ENCODE measurements at places on chromosomes 3 and 15.

DNA sequence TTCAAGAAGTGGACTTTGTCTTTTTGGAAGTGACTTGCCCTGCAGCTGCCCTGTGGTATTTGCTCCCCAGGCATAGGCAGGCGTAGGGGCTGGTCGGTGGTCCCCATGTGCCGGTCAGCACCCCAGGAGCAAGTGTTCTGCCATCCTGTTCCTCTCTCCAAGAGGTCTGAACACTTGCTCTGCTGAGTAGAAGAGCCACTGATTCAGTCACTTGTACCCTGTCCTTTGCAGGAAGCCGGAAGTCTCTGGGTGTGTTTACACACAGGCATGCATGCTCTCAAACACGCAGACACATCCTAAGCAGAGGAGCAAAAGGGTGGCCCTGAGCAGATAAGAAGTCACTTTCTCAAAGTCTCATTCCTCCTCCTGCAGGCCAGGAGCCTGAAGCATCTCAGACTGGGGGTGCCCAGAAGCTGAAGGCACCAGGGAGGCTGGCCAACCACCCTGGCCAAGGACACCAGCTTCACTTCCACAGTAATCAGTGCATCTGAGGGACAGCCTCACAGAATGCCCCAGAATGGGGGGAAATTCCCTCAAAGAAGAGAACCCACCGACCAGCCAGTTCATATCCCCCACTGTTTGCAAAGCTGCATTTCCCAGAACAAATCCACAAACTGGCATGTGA lies 88.7 kb upstream of the POMGNT2 start:
- no peaks in the 10 kb centered on the region for H3K27me3 ChIP-seq
- no peak overlapping the region for H3K27ac ChIP-seq
- no peak overlapping the region for H3K4me3 ChIP-seq
- DNase-seq, result no peak
- no peaks in the 10 kb centered on the region for H3K36me3 ChIP-seq
- H3K4me1 ChIP-seq, result no peaks in the 10 kb centered on the region

GRCh38 chr3:150447631-150448465 lies 39.8 kb downstream of the TSC22D2 start:
- H3K4me1 ChIP-seq, result peaks cover 36% of the 10 kb centered on the region
- DNase-seq, result no peak
- H3K27ac ChIP-seq, result peak overlapping the region; percentile 90
- H3K36me3 ChIP-seq, result no peaks in the 10 kb centered on the region
- H3K27me3 ChIP-seq, result no peaks in the 10 kb centered on the region
- H3K4me3 ChIP-seq, result no peak overlapping the region

GRCh38 chr3:55484191-55484689 lies 2.9 kb downstream of the WNT5A start:
- peak; percentile 30 for DNase-seq
- peak overlapping the region; percentile 70 for H3K4me3 ChIP-seq
- H3K36me3 ChIP-seq, result peaks cover 4% of the 10 kb centered on the region

- DNase-seq, result no peak
- no peak overlapping the region for H3K27ac ChIP-seq
Observed at GRCh38 chr3:112116748-112117186, 16.3 kb downstream of the GCSAM start.

- H3K36me3 ChIP-seq, result no peaks in the 10 kb centered on the region
- no peak overlapping the region for H3K27ac ChIP-seq
- H3K27me3 ChIP-seq, result peaks cover 66% of the 10 kb centered on the region
- H3K4me3 ChIP-seq, result peak overlapping the region; percentile 23
Observed at GRCh38 chr3:99637368-99638111, 854 bp upstream of the COL8A1 start.

- H3K27ac ChIP-seq, result no peak overlapping the region
- H3K4me3 ChIP-seq, result no peak overlapping the region
- H3K27me3 ChIP-seq, result no peaks in the 10 kb centered on the region
- no peak for DNase-seq
- no peaks in the 10 kb centered on the region for H3K36me3 ChIP-seq
Observed at GRCh38 chr3:114687151-114687550, 393.3 kb downstream of the TIGIT start.

DNA sequence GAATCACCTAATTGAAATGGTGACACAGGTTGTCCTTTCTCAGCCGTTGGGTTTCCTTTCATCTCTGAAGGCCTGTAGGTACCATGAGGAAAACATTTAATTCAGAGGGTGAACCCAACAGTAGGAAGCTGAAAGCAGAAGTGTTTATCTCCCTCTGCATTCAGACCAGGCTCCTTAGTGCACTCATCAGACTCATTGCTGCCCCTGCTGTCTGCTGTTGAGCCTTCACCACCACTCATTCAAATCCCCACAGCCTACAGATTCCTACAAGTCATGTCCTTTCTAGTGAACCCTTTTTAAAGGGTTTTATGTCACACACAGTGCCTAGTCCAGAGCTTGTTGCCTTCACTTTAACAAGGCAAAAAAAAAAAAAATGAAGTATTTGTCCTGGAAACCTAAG lies 13.4 kb downstream of the WDR48 start:
- H3K4me3 ChIP-seq, result no peak overlapping the region
- H3K4me1 ChIP-seq, result no peaks in the 10 kb centered on the region
- no peaks in the 10 kb centered on the region for H3K27me3 ChIP-seq
- H3K27ac ChIP-seq, result no peak overlapping the region

- no peak overlapping the region for H3K4me3 ChIP-seq
- no peak for DNase-seq
- peaks cover 10% of the 10 kb centered on the region for H3K4me1 ChIP-seq
- no peaks in the 10 kb centered on the region for H3K36me3 ChIP-seq
- H3K27me3 ChIP-seq, result no peaks in the 10 kb centered on the region
Observed at GRCh38 chr3:136547293-136547692, 204.9 kb downstream of the STAG1 start.

- H3K36me3 ChIP-seq, result no peaks in the 10 kb centered on the region
- peaks cover 10% of the 10 kb centered on the region for H3K4me1 ChIP-seq
- no peak for DNase-seq
- H3K27ac ChIP-seq, result no peak overlapping the region
Observed at GRCh38 chr3:30612437-30613132, 6.2 kb downstream of the TGFBR2 start.

GRCh38 chr3:193938613-193939012 lies 197.3 kb upstream of the HES1 start:
- no peak overlapping the region for H3K4me3 ChIP-seq
- no peaks in the 10 kb centered on the region for H3K27me3 ChIP-seq
- H3K27ac ChIP-seq, result no peak overlapping the region

DNA sequence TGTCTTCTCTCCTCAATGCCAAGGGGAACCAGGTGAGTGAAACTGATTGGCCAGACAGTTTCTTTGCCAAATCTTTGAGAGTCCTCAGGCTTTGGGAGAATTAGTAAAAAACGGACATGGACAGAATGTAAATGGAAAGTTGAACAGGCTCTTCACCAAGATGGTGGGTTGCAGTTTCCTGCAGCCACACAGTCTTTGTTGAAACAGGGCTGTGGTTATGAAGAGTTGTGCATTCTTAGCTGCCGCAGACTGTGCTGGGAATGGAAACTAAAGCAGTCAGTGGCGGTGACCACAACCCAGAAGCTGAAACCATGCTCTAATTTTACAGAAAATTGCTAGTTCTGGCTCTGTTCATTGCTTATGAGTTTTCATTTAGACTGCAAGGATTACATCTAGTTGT lies 42.1 kb upstream of the TASOR start:
- no peaks in the 10 kb centered on the region for H3K36me3 ChIP-seq
- no peaks in the 10 kb centered on the region for H3K4me1 ChIP-seq
- H3K4me3 ChIP-seq, result no peak overlapping the region
- no peaks in the 10 kb centered on the region for H3K27me3 ChIP-seq
- no peak for DNase-seq

DNA sequence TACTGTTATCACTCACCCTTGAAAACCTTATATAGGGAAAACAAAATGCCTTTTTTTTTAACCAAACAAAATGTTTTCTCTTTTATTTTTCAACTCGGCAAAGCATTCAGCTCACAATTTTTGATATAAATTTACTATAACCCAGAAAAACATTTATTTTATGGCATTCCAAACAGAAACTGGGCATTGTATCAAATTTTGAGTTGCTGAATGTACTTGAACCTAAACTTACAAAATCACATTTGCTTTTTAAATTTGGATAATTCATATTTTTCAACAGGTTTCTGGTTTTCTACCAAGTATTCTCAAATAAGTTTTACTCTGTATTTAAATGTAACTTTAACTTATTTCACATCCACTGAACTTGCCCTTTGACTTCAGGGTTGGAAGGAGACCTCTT lies 405.6 kb downstream of the GRM7 start:
- no peak overlapping the region for H3K4me3 ChIP-seq
- no peak for DNase-seq
- H3K27me3 ChIP-seq, result peaks cover 3% of the 10 kb centered on the region
- no peaks in the 10 kb centered on the region for H3K36me3 ChIP-seq
- peaks cover 18% of the 10 kb centered on the region for H3K4me1 ChIP-seq

DNA sequence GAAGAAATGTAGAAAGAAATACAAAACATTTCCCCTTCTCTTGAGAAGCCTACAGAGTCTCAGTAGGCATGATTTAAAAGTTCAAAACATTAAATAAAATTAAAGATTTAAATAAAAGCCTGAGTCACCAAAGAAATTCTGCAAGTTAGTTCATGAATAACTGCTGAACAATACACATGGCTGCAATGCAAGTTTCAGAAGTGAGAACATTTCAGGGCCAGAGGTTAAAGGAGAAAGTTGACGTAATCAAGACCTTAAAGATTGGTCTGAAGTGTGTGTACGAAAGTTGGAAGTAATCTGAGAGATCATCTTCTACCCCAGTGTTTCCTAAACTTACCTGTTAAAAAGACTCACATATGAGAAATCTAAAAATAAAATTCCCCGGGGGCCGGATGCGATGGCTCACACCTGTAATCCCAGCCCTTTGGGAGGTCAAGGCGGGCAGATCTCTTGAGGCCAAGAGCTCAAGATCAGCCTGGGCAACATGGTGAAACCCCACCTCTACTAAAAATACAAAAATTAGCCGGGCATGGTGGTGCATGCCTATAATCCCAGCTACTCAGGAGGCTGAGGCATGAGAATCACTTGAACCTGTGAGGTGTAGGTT lies 108.7 kb upstream of the PHLDB2 start:
- DNase-seq, result no peak
- no peak overlapping the region for H3K27ac ChIP-seq
- no peak overlapping the region for H3K4me3 ChIP-seq
- H3K27me3 ChIP-seq, result no peaks in the 10 kb centered on the region
- no peaks in the 10 kb centered on the region for H3K4me1 ChIP-seq

DNA sequence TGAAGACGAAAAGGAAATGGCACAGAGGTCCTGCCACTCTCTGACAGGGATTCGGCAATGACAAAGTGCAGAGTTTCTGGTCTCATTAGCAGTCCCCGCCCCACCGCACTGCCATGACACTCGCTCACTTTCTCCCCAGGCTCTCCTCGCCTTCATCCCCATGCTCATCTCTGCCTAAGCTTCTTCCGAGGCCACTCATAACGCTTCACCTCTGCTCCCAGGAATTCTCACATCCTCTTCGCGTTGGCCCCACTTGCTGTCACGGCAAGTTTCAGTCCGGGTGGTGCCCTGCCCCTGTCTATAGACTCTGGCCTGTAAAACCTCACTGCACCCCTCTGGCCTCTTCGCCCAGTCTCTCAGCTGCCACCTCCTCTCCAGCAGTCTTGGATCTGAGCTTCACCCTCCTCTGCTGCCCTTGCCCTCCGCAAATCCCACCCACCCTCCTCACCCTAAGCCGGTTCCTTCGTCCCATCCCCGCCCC lies 654 bp downstream of the RUBCN start:
- H3K27ac ChIP-seq, result peak overlapping the region; percentile 68
- H3K4me1 ChIP-seq, result peaks cover 7% of the 10 kb centered on the region
- peak; percentile 33 for DNase-seq
- no peaks in the 10 kb centered on the region for H3K36me3 ChIP-seq
- peak overlapping the region; percentile 82 for H3K4me3 ChIP-seq
- H3K27me3 ChIP-seq, result no peaks in the 10 kb centered on the region

DNA sequence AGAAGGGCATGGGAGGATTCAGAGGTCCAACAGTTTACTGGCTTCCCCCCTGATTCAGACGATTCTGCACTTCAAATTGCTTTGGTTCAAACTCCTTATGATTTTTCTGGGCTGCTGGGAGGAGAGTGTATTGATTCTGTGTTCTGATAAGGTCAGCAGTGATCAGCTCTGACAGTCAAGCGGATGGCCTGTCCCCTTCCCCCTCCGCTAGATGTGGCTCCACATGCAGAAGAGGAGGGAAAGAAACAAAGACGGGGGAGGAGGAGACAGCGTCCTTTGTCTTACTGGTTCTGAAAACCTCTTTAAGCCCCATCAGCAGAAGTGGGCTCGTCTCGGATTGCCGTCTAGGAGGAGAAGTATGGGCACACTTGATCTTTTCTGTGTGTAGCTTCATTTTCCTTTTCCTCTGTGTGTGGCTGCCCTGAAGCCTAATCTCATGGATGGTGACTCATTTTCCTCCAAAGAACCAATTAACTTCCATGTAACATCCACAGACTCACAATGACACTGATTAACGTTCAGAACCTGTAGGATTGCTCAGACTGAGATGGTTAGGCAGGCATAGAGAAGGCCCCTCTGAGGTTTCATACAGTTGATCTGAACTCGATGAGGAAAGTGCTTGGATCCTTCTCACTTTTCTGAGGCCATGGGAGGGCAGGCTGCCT lies 162.4 kb upstream of the PPP2R3A start:
- no peaks in the 10 kb centered on the region for H3K36me3 ChIP-seq
- DNase-seq, result no peak

DNA sequence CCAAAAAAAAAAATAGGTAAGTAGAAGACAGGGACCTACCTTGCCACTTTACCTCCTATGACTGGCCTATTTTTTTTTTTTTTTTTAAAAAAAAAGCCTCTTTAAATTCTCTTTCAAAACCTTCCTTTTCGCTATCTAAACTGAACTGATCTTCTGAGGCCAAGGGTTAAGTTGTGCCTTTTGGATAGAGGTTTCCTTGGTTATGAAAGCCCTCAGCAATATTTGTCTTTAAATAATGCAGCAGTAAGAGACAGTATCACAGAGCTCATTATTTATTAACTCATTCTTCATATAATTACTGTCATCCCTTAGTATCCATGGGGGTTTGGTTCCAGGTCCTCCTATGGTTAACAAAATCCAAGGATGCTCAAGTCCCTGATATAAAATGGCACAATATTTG lies 9.0 kb downstream of the MIX23 start:
- H3K36me3 ChIP-seq, result peaks cover 3% of the 10 kb centered on the region
- DNase-seq, result no peak
- H3K27me3 ChIP-seq, result no peaks in the 10 kb centered on the region
- no peak overlapping the region for H3K27ac ChIP-seq
- H3K4me3 ChIP-seq, result no peak overlapping the region

- H3K4me3 ChIP-seq, result no peak overlapping the region
- no peaks in the 10 kb centered on the region for H3K4me1 ChIP-seq
- DNase-seq, result no peak
- no peak overlapping the region for H3K27ac ChIP-seq
- H3K36me3 ChIP-seq, result no peaks in the 10 kb centered on the region
Observed at GRCh38 chr3:28590216-28590615, 241.6 kb upstream of the AZI2 start.

GRCh38 chr15:26128611-26129140 lies 265.5 kb upstream of the ATP10A start:
- DNase-seq, result no peak
- H3K27ac ChIP-seq, result no peak overlapping the region
- H3K27me3 ChIP-seq, result no peaks in the 10 kb centered on the region
- no peaks in the 10 kb centered on the region for H3K36me3 ChIP-seq
- no peaks in the 10 kb centered on the region for H3K4me1 ChIP-seq

- no peak for DNase-seq
- H3K36me3 ChIP-seq, result no peaks in the 10 kb centered on the region
- H3K4me1 ChIP-seq, result peaks cover 38% of the 10 kb centered on the region
- no peaks in the 10 kb centered on the region for H3K27me3 ChIP-seq
- peak overlapping the region; percentile 96 for H3K27ac ChIP-seq
Observed at GRCh38 chr3:12730506-12731242, 28.4 kb downstream of the TMEM40 start.

- H3K27me3 ChIP-seq, result no peaks in the 10 kb centered on the region
- H3K36me3 ChIP-seq, result no peaks in the 10 kb centered on the region
- no peaks in the 10 kb centered on the region for H3K4me1 ChIP-seq
- H3K27ac ChIP-seq, result peak overlapping the region; percentile 7
- peak; percentile 35 for DNase-seq
Observed at GRCh38 chr3:124401843-124402242, 328.4 kb upstream of the UMPS start.
